ENCODE measurements at places on chromosomes 6 and 20.

DNA sequence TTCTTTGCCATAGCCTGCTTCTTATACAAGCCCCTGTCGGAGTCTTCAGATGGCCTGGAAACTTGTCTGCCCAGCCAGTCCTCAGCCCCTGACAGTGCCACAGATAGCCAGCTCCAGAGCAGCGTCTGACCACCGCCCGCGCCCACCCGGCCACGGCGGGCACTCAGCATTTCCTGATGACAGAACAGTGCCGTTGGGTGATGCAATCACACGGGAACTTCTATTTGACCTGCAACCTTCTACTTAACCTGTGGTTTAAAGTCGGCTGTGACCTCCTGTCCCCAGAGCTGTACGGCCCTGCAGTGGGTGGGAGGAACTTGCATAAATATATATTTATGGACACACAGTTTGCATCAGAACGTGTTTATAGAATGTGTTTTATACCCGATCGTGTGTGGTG is 29.5 kb downstream of the SLCO4A1 start:
- no peak for DNase-seq

DNA sequence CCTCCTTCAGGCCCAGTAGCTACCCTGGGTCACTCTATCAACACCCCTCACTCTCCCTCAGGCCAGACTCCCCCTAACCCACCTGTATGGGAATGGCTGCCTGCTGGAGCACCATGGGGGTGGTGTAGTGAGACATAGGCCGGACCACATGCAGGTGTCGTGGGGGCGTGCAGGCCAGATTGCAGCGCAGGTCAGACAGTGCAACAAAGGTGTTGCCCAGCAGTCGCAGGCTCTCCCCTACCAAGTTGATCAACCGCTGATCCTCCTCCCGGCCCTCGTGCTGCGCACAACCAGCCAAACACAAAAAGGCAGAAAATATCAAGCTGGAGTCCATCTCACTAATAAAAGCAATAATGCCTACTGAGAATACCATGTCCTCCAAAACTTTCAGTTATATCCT is 7.1 kb downstream of the BAG6 start:
- no peak for DNase-seq

DNA sequence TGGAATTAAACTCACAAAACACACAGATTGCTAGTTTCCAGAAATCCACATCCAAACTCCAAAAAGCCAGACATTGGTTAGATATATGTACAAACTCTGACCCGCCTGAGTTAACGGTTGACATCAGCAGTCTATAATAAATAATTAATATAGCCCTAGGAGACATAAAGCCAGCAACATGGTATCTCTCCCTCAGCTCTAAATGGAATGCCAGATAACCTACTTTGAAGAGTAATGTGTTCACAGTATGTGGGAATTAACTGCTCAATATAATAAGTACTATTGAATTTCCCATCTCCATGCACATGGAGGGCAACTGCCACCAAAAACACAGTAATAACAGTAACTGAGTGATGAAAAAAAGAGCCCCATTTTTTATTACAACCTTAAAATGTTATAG is 383.2 kb downstream of the CD83 start:
- no peak for DNase-seq

- DNase-seq: no peak
Measured at GRCh38 chr6:144908004-144908403, 622.9 kb downstream of the UTRN start.

- no peak for DNase-seq
Measured at GRCh38 chr6:165581678-165582077, 81.4 kb downstream of the PDE10A start.

- DNase-seq: peak; percentile 13
Measured at GRCh38 chr6:75934643-75935472, 137.6 kb downstream of the IMPG1 start.

DNA sequence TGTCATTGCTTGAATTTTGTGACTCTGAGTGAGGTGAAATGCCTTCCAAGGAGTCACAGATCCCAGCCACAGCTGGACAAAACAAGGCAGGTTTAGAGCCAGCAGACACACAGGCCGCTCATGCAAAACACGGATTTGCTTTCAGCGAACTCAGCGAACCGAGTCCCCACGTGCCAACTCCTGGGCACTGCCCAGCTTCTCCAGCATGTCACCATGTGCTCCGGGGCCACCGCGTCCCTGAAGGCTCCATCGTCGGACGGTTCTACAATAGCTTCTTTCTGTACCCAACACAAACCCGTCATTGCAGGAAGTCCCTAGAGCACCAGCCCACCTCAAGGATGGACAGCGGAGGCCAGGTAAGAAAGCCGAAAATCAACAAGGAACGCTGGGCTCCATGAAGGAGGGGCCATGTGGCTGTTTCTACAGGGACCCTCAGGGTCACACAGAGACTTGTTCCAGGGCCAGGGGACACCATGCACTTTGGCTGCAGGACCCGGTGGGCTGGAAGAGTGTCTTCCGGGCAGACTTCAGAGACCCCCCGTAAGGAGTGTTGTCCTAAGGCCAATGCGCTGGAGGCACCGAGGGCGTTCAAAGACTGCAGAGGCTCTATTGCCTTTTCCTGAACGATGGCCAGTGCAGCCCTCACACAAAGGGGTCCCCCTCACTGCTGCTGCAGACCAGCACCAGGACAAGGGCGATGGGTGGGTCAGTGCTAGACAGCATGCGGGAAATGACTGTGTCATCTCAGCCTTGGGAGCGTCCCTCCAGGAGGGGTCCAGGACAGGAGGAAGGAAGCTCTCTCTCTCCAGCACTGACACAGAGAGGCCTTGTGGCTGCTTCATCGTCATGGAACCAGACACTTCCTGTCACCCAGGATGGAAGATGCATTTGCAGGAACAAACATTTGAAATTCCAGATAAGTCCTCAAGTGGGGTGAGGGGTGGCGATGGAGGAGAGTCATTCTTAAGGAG is 19.8 kb downstream of the DACT2 start:
- DNase-seq: no peak

GRCh38 chr6:56231827-56232226 is 15.6 kb downstream of the COL21A1 start:
- no peak for DNase-seq

- peak; percentile 57 for DNase-seq
Measured at GRCh38 chr6:5471044-5471443, 209.7 kb downstream of the FARS2 start.

- DNase-seq: peak; percentile 37
Measured at GRCh38 chr6:134317471-134318131, at the start of gene SGK1. TSS of gene SGK1 (minus strand) at chr6:134318112. CDS start at chr6:134317460, 652 bp downstream.

- DNase-seq: no peak
Measured at GRCh38 chr6:16228709-16229665, 9.4 kb upstream of the GMPR start.

DNA sequence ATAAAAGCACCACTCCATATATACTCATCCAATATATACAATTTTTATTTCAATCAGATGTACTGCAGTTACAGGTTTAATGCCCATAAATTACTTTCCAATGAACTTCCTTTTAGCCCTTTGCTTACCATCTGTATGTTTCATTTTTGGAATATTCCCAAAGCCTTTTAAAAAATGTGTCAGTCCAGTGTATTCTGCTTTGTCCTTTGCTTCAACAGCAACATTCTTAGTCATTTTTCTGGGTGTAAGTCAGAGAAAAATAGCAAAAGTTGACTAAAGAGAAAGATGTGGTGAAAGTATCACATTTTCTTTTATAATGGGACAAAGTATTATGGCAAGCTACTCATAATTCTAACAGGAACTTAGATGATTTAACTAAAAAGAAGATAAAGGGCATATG is 15.2 kb downstream of the DSE start:
- DNase-seq: no peak

- no peak for DNase-seq
Measured at GRCh38 chr6:124517339-124517738, 444.9 kb upstream of the RNF217 start.

DNA sequence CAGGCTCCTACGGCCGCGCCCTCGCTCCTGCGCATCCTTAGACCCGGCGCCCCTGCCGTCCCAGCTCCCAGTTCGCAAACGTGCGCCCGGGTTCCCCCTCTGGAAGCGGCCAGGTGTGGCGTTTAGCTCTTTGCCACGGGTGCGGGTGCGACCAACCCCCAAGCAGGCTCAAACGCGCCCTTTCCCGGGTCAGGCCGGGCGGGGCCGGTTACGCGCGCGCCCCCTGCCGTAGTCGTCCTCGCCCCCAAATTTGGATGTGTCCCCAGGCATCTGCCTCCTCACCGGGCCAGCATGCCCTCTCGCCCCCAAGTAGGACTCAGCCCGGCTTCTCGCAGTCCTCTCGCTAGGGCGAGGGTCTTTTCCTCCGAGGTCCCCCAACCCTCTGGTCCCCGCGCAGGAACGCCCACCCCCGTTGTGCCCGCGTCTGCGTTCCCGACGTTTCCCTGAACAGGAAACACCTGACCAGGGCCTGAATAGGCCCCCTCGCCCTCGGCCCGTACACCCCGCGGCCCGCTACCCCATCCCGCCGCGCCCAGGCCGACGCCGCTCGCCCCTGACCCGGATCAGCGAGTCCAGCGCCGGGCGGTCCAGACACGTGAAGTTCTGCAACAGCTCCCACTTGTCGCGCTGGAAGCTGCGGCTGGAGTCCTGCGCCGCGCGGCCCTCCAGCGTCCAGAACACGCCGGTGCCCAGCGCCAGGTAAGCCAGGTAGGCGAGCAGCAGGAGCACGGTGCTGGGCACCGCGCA is 520 bp downstream of the KCNK17 start:
- peak; percentile 9 for DNase-seq

GRCh38 chr6:125104425-125104824 is 49.1 kb upstream of the TPD52L1 start:
- no peak for DNase-seq

GRCh38 chr6:30890646-30891449 is 6.5 kb downstream of the DDR1 start:
- DNase-seq: no peak

DNA sequence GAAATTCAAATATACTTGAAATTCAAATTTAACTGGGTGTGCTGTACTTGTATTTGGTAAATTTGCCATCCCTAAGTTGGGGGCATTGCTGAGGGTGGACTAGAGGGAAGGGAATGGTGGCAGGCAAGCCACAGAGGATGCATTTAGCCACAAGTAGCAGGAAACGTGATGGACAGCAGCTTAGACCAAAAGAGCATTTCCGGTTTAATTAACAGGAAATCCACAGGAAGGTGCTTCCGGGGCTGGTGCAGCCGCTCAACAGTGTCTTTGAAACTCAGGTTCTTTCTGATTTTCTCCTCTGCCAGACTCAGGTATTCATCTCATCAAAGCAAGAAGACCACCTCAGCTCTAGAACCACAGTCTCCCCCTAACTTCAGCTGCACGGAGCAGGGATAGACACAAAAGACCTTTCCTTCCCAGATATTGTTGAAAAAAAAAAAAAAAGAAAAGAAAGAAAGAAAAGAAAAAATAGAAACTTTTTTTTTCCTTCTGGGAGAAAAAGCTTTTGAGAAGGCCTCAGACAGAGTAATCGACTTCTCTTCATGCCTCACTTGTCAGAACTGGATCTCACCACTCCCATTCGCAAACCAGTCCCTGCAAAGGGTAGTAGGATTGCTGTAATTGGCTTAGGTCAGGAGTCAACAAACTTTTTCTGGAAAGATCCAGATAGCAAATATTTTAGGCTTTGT is 8.0 kb upstream of the BCAS1 start:
- peak; percentile 19 for DNase-seq

- DNase-seq: no peak
Measured at GRCh38 chr6:74626288-74626687, 579.6 kb downstream of the COL12A1 start.

DNA sequence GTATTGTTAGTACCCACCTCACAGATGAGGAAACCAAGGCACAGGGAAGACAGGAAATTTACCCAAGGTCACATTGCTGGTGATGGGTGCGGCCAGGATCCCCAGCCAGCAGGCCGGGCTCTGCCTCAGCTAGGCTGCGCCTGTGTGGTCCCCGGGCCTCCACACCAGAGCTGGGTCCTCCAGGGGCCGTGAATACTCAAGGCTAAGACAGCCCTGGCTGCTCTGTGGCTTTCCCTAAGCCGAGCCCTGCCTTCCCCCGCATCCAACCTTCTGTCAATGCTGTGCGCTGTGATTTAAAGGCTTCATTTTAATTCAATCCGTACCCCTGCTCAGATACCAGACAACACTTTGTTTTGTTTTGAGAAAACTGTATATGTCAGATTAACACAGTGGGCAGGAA is 246.7 kb downstream of the TTLL2 start:
- no peak for DNase-seq

GRCh38 chr20:22866812-22867341 is 168.2 kb upstream of the SSTR4 start:
- DNase-seq: no peak

DNA sequence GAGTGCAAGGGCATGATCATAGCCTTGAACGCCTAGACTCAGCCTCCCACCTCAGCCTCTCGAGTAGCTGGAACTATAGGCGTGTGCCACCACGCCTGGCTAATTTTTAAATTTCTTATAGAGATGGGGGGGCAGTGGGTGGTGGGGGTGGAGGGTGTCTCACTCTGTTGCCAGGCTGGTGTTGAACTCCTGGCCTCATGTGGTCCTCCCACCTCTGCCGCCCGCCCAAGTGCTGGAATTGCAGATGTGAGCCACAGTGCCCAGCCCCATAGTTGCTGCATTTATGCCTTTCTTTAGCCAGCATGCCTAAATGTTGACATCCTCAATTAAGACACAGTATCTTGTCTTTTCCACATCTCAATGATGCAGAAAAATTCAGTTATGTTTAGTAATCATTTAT is 171.1 kb downstream of the ARID1B start:
- DNase-seq: no peak

- DNase-seq: no peak
Measured at GRCh38 chr6:161021998-161022743, 30.6 kb downstream of the MAP3K4 start.

DNA sequence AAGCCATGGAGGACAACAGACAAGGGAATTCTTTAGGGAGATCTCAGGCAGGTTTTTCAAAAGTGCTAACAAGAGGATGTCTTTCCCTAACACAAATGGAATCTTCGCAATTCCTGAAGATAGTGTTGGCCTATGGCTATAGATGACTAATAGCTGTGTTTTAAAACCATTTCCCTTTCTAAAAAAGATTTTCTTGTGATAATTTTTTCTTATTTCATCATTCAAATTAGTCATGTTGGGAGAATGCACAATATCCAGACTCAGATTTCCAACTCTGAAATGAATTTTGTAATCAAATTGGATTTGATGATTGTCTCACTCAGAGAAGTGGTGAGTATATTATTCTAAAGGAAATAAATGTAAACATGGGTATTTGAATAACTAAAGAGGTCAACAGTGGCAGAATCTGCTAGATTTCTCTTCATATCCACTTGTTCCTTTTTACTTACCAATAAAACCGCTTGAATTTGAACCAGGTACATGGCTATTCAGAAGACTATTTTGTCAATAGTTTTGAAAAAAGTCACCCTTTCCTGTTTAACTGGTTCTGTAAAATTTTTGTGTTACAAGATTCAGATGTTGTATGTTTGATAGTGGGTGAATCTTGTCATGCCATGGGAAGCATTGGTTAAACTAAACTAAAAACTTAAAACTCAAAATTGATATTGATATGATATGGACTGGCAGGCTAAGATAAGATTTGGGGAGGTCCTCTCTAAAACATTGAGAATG is 1223.7 kb upstream of the EYS start:
- no peak for DNase-seq

- no peak for DNase-seq
Measured at GRCh38 chr6:132932588-132932987, 118.2 kb downstream of the RPS12 start.

Data from activated naive CD8-positive, alpha-beta T cell treated with anti-CD3 and anti-CD28 coated beads for 36 hours (primary cell).